Stimulated activated CD4-positive, alpha-beta T cell treated with anti-CD3 and anti-CD28 coated beads, TNF-alpha, amount 100 ng/mL, for 1 hour (primary cell): ENCODE measurements at places on chromosomes 6 and 20.

DNA sequence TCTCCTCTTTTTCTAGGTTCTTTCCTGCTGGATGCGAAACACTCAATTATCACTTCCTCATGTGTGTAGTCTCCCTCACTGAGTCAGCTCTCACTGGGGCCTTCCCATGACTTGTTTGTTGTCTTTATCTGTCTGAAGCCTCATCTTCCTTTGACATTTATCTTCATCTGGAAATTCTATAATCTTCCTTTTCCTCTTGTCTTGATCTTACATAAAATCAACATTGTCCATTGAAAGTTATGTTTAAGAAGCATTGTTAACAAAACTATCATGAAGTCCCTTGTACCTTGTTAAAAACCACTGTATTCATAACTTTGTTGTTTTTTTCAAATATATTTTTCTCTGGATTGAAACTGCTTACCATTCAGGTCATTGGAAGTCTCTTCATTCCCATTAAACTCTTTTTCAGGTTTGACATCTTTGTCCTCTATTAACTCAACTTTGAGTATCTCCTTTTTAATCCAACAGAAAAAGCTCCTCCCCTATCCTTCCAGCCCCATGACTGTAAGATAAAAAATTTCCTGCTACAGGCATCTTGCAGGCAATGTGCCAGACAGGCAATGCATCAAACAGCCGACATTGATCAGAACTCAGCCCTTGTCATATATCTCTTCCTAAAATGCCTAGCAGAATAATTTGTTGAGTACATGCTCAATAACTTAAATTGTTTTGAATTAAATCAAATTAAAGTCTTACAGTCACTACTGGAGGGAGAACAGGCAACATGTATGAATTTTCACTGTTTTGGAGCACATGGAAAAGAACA, 34.8 kb downstream of the MYLIP start:
- no peak for DNase-seq

- DNase-seq: no peak
Measured at GRCh38 chr6:106973836-106974335, 643 bp downstream of the CD24 start.

GRCh38 chr6:128124713-128125112, 223.9 kb upstream of the THEMIS start:
- DNase-seq: no peak

- DNase-seq: no peak
Measured at GRCh38 chr6:125844989-125845388, 54.2 kb downstream of the NCOA7 start.

GRCh38 chr6:100230953-100231316, 233.8 kb downstream of the SIM1 start:
- DNase-seq: no peak

- DNase-seq: peak; percentile 44
Measured at GRCh38 chr6:138692058-138692977, 81.3 kb upstream of the CCDC28A start.

- no peak for DNase-seq
Measured at GRCh38 chr6:137560184-137560563, 66.0 kb upstream of the OLIG3 start.

- no peak for DNase-seq
Measured at GRCh38 chr20:33883164-33883563, 72.0 kb downstream of the CHMP4B start.
